Articular chondrocyte of knee joint (primary cell): ENCODE measurements at places on chromosomes 11 and 22. TPM values are rescaled to one million over a fixed set of nuclear protein-coding genes. Genes with fewer than 3 reads are reported as not detected.

The PAX6 gene
- 0.39 and 0.76 TPM in 2 replicates for total RNA-seq

The PPP2R1B gene
- total RNA-seq: 40.2 TPM in 2 replicates

The EEF1G gene
- 1,360 and 1,368 TPM in 2 replicates for total RNA-seq

The PRG3 gene
- total RNA-seq: not detected in 2 replicates

The ARHGAP1 gene
- 78.0 and 90.4 TPM in 2 replicates for total RNA-seq
